ENCODE measurements at places on chromosomes 7 and 10. TPM values are rescaled to one million over a fixed set of nuclear protein-coding genes. Genes with fewer than 3 reads are reported as not detected.

The RHBDD2 gene
- 92.7 TPM for total RNA-seq

The PITX3 gene
- total RNA-seq = not detected

The LAMB1 gene
- total RNA-seq = 225 TPM

The PALD1 gene
- 0.20 TPM for total RNA-seq

The NKX2-3 gene
- 0.12 TPM for total RNA-seq

The DNAJC2 gene
- 24.7 TPM for total RNA-seq

The TMEM176A gene
- total RNA-seq = 0.34 TPM

The C10orf62 gene
- total RNA-seq = not detected

The CLRN3 gene
- not detected for total RNA-seq

The GUSB gene
- 52.8 TPM for total RNA-seq

The HMX2 gene
- total RNA-seq = 0.07 TPM

The EVX1 gene
- total RNA-seq = not detected

The SLC16A9 gene
- total RNA-seq = 0.07 TPM

The PIP gene
- not detected for total RNA-seq

The EIF3B gene
- 160 TPM for total RNA-seq

The PNLIPRP1 gene
- total RNA-seq = not detected

The EGR2 gene
- total RNA-seq = not detected

The MMP21 gene
- total RNA-seq = 0.05 TPM

The PDGFA gene
- 6.3 TPM for total RNA-seq

The CLCN1 gene
- not detected for total RNA-seq

The FAM20C gene
- total RNA-seq = 143 TPM

The PTPRZ1 gene
- total RNA-seq = not detected

The SEMA3E gene
- total RNA-seq = not detected

The LRRC18 gene
- total RNA-seq = not detected

The NPM3 gene
- 53.3 TPM for total RNA-seq

The KBTBD2 gene
- 46.6 TPM for total RNA-seq

The PARP12 gene
- total RNA-seq = 137 TPM

The FBXL13 gene
- total RNA-seq = 0.59 TPM

The APBB1IP gene
- 0.37 TPM for total RNA-seq

The BUB3 gene
- 276 TPM for total RNA-seq

The OR13A1 gene
- 0.15 TPM for total RNA-seq

The ZP3 gene
- 1.9 TPM for total RNA-seq

The SEMA4G gene
- 0.12 TPM for total RNA-seq

The GATA3 gene
- total RNA-seq = 2.3 TPM

The C10orf105 gene
- not detected for total RNA-seq

The SPAG6 gene
- 0.02 TPM for total RNA-seq

The MRLN gene
- total RNA-seq = not detected

The EZH2 gene
- total RNA-seq = 37.1 TPM

The KLF14 gene
- total RNA-seq = not detected

The CHST3 gene
- 22.4 TPM for total RNA-seq

The SDHAF3 gene
- total RNA-seq = 24.5 TPM

The NOS3 gene
- not detected for total RNA-seq

The PAPOLB gene
- not detected for total RNA-seq

The HOXA9 gene
- total RNA-seq = 66.1 TPM

The CLDN15 gene
- total RNA-seq = 1.7 TPM

The KCNH2 gene
- total RNA-seq = 0.30 TPM

The BMPER gene
- total RNA-seq = 2.3 TPM

The INA gene
- not detected for total RNA-seq

The GNAT3 gene
- total RNA-seq = 0.12 TPM

The PTF1A gene
- not detected for total RNA-seq
